Pulmonary artery endothelial cell (primary cell): ENCODE measurements at places on chromosomes 7 and 10. TPM values are rescaled to one million over a fixed set of nuclear protein-coding genes. Genes with fewer than 3 reads are reported as not detected.

PON3 gene
- total RNA-seq = 0.04 and 0.20 TPM in 2 replicates

PLEKHS1 gene
- not detected in 2 replicates for total RNA-seq

DGKB gene
- not detected in 2 replicates for total RNA-seq

NPTX2 gene
- total RNA-seq = 0.26 and 0.74 TPM in 2 replicates

SLC39A12 gene
- not detected in 2 replicates for total RNA-seq

ADIRF gene
- 14.3 and 36.5 TPM in 2 replicates for total RNA-seq

IL15RA gene
- total RNA-seq = 14.5 and 16.7 TPM in 2 replicates

SPAM1 gene
- not detected in 2 replicates for total RNA-seq

CYP2C19 gene
- 0.07 TPM in 1 of 2 replicates, not detected in the other for total RNA-seq

KCNMA1 gene
- total RNA-seq = 0.59 and 1.2 TPM in 2 replicates

ZPBP gene
- not detected in 2 replicates for total RNA-seq

TMEM139 gene
- total RNA-seq = not detected in 2 replicates

SYT15 gene
- total RNA-seq = 0.07 and 0.21 TPM in 2 replicates

PNLIPRP2 gene
- total RNA-seq = not detected in 2 replicates

ASZ1 gene
- not detected in 2 replicates for total RNA-seq

ELFN1 gene
- 0.79 and 1.2 TPM in 2 replicates for total RNA-seq

MAPK8 gene
- total RNA-seq = 46.9 and 58.4 TPM in 2 replicates
